Left kidney (tissue), 8 donors: ENCODE measurements at places on chromosomes 2 and 18.

DNA sequence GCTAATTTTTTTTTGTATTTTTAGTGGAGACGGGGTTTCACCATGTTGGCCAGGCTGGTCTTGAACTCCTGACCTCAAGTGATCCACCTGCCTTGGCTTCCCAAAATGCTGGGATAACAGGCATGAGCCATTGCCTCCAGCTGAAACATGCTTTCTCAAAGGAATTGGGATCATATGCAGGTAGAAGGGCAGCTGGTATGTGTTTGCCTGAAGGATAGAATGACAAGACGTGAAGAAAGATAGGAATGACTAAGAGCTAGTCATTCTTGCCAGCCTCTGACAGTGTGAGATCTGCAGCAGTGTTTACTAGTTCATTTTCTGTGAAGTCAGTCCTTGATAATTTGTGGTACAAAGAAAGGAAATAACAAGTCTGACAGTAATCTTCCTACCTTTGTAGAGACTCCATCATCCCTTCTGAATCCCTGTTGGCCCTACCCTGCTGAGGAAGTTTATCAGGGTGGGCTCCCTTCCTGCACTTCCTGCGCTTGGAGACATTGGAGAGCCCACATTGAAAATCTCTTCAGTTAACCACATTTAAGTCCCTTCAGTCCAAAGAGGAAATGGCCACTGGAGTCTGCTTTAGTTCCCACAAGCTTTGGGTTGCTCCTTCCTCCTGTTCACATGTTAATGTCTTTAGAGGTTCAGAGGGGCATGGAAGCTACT is 14.7 kb downstream of the CFLAR start:
- no peak for DNase-seq

DNA sequence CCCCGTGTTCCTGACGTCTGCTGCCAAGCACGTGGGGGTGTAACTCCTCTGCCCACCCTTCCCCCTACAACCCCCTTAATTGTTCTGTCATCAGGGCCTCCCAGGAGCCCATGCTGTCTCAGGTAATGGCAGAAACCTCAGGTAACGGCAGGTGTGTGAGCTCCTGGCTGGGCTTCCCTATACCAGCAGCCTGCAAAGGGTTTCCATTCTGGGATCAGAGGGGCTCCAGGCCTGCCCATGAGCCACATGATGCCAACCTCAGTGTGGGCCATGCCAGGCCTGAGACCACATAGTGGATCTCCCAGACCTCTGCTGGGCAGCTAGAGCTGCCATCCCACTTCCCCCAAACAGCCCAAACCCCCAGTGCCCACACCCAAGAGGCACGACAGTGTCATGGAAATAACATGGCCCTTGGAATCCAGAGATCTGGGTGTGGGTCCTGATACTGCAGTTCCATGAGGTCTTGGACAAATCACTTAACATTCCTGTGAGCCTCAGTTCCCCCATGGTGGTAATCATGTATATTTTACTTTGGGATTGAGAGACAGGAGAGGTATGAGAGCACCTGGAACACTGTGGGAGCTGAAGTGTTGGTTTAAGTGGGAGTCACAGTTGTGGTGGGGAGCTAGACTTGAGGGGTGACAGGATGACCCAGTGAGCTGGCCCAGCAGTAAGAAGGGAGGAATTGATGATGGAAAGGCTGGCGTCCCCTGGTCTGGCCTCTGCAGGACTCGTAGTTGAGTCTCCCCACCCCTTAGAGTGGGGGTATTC is 59.6 kb downstream of the ATOH8 start:
- DNase-seq, result no peak

DNA sequence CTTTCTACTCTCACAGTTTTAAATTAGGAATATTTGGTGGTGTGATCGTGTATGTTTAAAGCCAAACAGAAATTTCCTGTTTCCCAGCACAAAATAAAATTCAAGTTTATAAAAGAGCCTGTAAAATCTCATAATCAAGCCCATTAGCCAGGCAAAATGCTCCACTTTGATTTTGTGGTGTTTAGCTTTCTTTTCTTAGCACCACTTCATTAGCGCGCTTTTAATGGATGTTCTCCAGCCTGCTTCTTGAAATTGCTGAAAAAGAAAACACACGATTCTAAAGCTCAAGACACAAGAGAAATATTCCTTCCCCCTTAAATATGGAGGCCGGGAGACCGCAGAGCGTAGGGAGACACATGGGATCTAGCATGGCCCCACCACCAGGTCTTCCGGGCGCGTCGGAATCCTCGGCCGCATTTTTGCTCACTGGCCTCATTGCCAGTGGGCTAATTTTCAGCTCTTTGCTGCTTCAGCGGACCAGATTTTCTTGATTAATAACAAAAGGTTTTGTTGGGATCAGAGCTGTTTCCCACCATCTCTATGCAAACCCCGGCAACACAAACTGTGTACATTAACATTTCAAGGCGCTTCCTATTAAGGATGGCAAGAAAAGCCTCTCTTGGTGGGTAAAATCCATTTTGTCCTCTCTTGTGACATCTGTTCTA is 40.4 kb upstream of the ID2 start:
- no peak for DNase-seq

DNA sequence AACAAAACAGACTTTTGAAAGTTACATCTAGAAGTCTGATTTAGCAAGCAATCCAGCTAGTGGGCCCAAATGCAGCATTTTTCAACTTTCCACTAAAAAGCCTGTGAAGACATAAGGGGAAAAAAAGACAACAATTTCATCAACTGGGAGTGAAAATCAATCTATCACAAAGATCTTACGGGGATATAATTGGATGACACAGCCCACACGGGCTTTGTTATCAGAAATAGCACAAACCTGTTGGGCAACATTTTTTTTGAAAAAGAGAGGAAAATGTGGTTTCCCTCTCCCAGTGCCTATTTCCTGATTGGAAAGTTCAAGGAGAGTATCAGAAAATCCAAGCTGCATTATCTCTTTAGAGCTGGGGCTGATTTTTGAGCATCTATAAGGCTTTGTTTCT is 132.7 kb downstream of the EVA1A start:
- DNase-seq, result no peak

GRCh38 chr2:140998017-140998416 is 1132.8 kb downstream of the LRP1B start:
- no peak for DNase-seq

DNA sequence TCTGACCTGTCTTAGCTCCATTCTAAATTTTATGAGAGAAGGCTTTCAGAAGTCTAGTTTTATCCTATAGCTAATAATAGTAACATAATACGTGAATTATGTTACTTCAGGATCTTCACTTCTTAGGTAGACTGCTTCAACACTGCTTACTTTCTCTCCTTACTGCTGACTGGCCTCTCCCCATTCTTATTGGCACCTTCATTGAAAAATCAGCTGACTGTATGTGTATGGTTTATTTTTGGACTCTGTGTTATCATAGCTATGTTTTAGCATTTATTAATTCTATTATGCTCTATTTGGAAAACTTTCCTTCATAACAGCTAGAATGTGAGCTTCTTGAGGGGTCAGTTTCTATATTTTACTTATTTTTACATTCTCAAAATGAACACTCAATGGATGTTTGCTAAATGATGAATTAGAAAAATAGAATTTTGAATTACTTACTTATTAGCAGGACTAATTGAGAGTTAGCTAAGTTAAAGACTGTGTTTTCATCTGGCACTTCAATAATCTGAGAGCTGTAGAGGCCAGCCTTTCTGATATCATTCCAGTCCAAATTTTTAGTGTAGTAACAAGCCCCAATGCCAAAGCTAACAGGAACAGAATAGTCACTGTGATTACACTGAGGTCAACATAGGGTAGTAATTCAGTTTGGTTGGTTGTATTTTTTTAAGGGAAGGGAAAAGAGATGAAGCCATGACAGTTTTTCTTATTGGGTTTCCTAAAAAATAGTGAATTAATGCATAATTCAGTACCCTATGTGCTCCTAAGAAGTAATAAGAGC is 92.3 kb downstream of the TTC27 start:
- no peak for DNase-seq

DNA sequence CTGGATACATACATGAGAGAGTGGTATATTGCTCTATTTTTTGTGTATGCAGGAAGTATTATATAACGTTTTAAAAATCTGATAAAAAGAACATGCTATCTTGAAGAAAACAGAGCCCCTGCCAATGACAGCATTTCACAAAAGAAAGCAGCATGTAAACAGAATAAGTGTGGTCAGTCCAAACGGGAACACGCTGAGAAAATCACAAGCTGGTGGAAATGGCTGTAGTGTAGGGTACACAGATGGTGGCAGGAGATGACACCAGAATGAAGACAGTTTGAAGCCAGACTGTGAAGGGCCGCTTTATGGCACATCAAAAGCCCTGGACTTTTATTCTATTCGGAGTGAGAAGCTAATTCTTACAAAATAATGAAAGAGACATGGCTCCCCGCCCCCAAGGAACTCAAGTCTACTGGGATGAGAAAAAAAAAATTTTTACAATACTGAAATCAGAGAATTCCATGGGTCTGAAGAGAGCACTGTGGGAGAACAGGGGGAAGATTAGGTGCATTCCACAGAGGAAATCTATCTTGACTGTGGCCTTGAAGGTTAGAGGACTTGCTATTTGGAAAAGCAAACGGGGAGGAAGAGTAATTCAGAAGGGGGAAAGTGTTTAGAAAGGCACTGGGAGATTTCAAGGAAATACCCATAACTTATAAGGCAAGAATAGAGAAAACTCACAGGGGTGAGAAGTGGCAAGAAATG is 217.7 kb upstream of the SMAD7 start:
- no peak for DNase-seq

- no peak for DNase-seq
These were observed 186.1 kb downstream of the ZFP36L2 start for GRCh38 chr2:43040084-43040854.

DNA sequence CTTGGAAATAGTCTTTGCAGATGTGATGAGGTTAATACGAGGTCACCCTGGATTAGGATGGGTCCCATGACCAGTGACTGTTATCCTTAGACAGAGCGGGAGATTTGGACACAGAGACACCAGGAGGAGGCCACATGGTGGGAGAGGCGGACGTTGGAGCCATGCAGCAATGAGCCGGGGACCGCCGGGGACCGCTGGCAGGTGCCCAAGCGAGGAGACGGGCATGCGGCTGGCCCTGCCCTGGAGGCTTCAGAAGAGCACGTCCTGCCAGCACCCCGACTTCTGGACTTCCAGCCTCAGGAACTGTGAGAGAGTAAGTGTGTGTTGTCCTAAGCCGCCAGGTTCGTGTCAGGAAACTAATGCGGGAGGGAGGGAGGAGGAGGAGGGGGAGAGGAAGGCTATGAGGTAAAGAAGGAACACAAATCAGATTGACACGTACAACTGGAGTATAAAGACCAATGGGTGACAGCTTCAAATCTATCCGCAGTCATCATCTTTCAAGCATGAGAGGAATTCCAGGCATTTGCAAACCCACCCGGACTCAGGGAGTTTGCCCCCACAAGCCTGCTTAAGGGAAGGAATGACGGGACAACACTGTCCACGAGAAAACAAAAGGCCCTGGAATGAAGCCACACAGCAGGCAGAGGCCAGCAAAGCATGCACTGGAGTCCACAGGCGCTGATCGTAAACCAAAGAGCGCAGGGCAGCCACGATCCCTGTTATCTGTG is 11.6 kb upstream of the BOK start:
- no peak for DNase-seq

- no peak for DNase-seq
These were observed 18.7 kb downstream of the SH3BP4 start for GRCh38 chr2:234970477-234970882.

- DNase-seq, result no peak
These were observed 115.9 kb downstream of the RPIA start for GRCh38 chr2:88807237-88807962.

GRCh38 chr2:236400046-236400574 is 135.9 kb upstream of the ASB18 start:
- DNase-seq, result no peak

GRCh38 chr2:117718048-117718447 is 96.4 kb upstream of the DDX18 start:
- DNase-seq, result no peak

- DNase-seq, result no peak
These were observed 26.3 kb upstream of the SH3RF3 start for GRCh38 chr2:109102588-109103233.

DNA sequence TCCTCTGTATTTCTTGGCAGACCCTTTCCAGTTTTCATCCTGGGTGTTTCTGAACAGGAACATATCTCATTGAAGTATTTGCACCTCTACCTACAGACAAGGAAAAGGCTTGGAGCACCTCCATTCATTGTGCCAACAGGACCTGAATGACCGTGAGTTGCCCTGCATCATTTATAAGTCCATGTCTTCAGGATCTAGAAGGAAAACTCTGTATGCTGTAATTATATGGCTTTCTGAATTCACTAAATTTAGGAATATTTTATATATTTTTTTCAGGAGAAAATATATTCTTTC is 402.3 kb upstream of the SLC14A2 start:
- DNase-seq, result no peak

GRCh38 chr2:85867121-85867520 is 21.7 kb downstream of the ST3GAL5 start:
- DNase-seq, result no peak

GRCh38 chr2:40220177-40220925 is 231.5 kb downstream of the SLC8A1 start:
- no peak for DNase-seq

GRCh38 chr2:157898591-157898996 is 22.5 kb upstream of the ACVR1 start:
- DNase-seq, result no peak

DNA sequence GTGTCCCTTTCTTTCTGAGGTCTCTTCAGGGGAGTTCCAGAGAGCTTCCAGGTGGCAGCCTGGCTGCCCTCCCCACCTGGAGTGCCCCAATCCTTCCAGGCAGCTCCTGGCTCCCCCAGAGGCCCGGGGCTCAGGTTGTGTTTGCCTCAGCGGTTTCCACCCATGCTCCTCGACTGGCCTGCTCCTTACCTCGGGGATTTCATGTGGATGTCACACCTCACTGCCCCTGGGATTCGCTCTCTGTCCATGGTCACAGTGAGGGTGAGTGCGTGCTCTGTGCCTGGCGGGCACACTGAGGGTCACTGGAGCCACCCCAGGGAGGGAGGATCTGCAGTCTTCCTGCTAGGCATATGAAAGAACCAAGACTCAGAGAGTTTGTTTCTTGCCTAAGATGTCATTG is 2.1 kb upstream of the TOGARAM2 start:
- DNase-seq, result no peak

DNA sequence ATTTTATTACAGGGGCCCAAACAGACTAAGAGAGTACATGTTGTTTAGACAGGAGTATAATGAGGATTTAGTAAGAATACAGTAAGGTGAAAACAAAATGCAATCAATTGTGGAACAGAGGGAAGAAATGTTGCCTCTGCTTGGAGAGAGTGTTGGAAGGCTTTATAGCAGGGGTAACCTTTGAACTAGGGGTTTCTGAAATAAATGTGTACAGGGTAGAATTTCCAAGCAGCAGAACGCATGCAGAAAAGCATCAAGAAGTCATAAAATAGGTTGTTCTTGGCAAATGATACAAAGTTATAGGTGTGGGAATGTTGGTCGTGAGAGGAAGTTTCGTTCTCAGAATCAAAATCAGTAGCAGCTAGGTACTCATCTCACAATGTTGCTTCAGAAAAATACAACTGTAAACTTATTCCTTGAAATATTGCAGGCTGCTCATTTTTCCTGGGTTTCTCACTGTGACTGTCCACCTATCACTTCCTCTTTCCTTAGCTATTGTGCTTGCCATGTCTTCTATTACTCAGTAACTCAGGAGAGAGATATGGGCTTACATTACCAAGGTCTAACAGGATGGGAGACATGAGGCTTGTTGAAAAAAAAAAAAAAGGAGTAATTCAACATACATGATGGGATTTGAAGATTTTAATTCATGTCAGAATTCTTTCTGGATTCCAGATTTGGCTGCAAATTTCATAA is 17.1 kb upstream of the HNMT start:
- no peak for DNase-seq

GRCh38 chr18:48802543-48803290 is 148.0 kb downstream of the SMAD7 start:
- DNase-seq, result no peak
